ENCODE measurements at places on chromosomes 7 and 10. TPM values are rescaled to one million over a fixed set of nuclear protein-coding genes. Genes with fewer than 3 reads are reported as not detected.

The HOGA1 gene
- total RNA-seq, result 6.3 TPM

The IFIT2 gene
- total RNA-seq, result 3.5 TPM

The NEBL gene
- 1.6 TPM for total RNA-seq

The DRGX gene
- total RNA-seq, result not detected

The WEE2 gene
- total RNA-seq, result 0.05 TPM

The TUBB8 gene
- total RNA-seq, result not detected

The CTTNBP2 gene
- total RNA-seq, result not detected

The CALML5 gene
- not detected for total RNA-seq

The PON3 gene
- total RNA-seq, result not detected

The LIPM gene
- total RNA-seq, result not detected

The SAMD9 gene
- 24.1 TPM for total RNA-seq

The GIMAP2 gene
- 3.0 TPM for total RNA-seq

The DHTKD1 gene
- 21.0 TPM for total RNA-seq

The FAM241B gene
- 7.4 TPM for total RNA-seq

The CPN1 gene
- total RNA-seq, result not detected

The ADAM8 gene
- 0.31 TPM for total RNA-seq

The DDC gene
- not detected for total RNA-seq

The SRPK2 gene
- total RNA-seq, result 65.4 TPM

The TAF5 gene
- total RNA-seq, result 13.4 TPM

The EVX1 gene
- not detected for total RNA-seq

The DOCK1 gene
- total RNA-seq, result 29.8 TPM

The KCP gene
- total RNA-seq, result 0.26 TPM

The C7orf57 gene
- 0.62 TPM for total RNA-seq

The PVRIG gene
- total RNA-seq, result not detected

The LEP gene
- total RNA-seq, result not detected

The LRIT1 gene
- not detected for total RNA-seq

The ANKRD61 gene
- not detected for total RNA-seq

The CYP3A5 gene
- total RNA-seq, result 1.9 TPM

The TMEM176B gene
- total RNA-seq, result not detected

The CALML3 gene
- not detected for total RNA-seq

The SFRP5 gene
- total RNA-seq, result not detected

The IFIT1B gene
- total RNA-seq, result not detected

The BRI3 gene
- 107 TPM for total RNA-seq

The TCERG1L gene
- not detected for total RNA-seq

The ARL4A gene
- 53.5 TPM for total RNA-seq

Measured in A172 (cell line).